Activated CD4-positive, alpha-beta T cell treated with anti-CD3 and anti-CD28 coated beads, Interleukin-2, amount 50 U/mL, for 1 hour (primary cell): ENCODE measurements at places on chromosomes 3 and 15.
A peak's percentile ranks its signal among the peaks of the same experiment; 100 is the strongest.

- no peak for DNase-seq
Observed at GRCh38 chr3:23377928-23378672, 175.0 kb downstream of the UBE2E2 start.

- no peak for DNase-seq
Observed at GRCh38 chr15:66089049-66089448, 164.5 kb downstream of the MEGF11 start.

DNA sequence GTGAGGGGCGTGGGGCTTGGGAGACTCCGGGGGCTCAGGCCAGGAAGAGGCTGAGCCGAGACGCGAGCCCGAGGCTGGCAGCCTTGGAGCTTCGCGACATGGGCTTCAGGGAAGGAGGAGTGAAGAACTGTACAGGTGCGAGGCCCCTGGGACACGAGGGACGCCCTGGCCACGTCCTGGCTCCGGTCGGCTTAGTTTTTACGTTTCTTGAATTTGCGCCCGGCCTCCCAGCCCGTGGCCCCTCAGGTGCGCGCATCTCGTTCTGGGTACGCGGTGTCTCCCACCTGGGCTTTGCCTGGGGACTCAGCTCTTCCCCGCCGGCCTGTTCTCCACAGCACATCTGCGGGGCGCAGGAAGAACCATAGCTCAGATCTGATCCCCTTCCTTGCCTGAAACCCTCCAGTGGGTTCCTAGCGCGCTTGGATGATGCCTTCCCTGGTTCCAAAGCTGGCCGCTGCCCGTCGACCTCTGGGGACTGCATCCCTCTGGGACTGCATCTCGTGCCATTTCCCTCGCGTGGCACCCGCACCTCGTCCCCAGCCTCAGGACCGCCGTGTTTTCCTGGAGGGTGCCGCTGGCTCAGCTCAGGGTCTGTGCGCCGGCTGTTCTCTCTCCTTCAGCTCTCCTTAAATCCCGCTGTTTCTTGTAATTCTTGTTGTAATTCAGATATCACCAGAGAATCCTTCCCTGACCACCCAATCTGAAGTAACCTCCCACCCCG is 614 bp downstream of the CHCHD6 start:
- DNase-seq = no peak

DNA sequence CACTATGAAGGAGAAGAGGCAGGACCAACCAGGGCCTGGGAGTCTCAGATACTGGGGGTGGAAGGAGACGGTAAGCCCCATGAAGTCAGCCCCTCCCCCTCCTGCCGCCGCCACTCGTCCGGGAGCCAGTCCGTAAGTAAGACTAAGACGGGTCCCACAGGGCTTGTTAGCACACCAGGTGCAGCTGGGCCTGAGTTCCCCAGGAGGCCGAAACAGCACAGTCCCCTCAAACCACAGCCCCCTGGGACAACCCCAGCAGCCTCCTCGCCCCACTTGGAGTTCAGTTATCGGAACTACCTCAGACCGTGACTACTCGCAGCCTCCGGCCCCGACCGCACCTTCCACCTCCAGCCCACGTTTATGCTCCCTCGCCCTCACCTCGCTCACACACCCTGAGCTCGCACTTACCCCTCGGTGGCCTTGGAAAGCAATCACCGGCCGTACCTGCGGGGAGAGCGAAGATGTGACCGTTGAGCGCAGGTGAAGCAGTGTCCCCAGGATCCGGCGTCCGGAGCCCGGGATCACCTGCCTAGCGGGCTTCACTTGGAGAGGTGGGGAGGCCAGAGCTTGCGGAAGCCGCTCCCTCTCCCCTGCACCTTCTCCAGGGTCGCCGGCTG is 557 bp downstream of the ELL3 start:
- no peak for DNase-seq

GRCh38 chr15:72197460-72198355 is at the start of gene GRAMD2A:
TSS of gene GRAMD2A (minus strand) at chr15:72197787.
- DNase-seq = no peak

- DNase-seq = no peak
Observed at GRCh38 chr3:74611206-74611605, 3.3 kb downstream of the CNTN3 start.

DNA sequence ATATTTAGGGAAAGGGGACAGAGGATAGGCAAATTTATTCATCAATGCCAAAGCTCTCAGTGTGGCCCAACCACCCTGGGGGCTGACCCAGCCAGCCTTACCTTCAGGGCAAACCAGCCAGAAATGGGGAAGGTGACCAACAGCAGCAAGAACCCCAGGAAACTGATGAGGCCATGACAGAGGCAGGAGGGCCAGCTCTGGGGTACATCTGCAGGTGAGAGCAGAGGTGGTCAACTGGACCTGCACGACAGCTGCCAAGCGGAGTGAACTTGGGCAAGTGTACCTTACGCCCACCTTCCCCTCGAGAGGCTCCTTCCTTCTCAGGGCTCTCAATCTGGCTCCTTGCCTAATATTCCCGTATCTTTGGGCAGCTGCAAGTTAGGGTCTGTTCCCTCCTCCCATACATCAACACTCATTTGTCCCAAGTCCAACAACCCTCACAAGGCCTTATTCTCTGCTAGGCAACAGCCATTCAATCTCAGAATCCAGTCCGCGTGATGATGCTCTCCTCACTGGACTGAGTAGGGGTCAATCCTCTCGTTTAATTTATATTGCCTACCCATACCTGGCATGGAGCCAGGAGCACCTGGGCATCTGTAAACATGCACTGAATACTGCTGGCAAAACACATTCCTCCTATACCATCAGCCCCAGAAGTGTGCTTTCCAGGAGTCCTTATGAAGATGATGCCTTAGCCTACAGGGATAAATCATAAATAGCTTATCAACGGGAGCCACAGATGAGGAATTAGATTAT is 1.7 kb downstream of the STOML1 start:
- DNase-seq = no peak

DNA sequence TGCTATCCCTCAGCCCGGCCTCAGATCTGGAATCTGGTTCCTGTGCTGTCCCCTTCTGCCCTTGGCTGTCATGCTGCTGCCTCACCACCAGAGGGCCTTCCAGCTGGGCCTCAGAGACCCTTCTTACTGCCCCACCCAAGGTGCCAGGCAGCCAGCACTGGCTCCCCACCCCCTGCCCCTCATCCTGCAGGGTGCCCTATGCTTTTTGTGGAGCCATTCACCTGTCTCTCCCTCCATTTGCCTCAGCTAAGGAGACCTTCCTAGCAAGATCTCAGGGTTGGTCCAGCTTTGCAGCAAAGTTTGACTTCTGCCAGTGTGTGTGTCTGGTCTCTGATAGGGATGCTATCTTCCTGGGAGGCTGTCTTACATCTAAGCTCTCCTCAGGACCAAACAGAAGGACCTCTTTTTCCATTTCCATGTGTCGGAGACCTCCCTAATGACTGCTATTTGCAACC is 1.9 kb upstream of the VWA5B2 start:
- DNase-seq = peak; percentile 43
